ENCODE measurements at places on chromosomes 2 and 18.

DNA sequence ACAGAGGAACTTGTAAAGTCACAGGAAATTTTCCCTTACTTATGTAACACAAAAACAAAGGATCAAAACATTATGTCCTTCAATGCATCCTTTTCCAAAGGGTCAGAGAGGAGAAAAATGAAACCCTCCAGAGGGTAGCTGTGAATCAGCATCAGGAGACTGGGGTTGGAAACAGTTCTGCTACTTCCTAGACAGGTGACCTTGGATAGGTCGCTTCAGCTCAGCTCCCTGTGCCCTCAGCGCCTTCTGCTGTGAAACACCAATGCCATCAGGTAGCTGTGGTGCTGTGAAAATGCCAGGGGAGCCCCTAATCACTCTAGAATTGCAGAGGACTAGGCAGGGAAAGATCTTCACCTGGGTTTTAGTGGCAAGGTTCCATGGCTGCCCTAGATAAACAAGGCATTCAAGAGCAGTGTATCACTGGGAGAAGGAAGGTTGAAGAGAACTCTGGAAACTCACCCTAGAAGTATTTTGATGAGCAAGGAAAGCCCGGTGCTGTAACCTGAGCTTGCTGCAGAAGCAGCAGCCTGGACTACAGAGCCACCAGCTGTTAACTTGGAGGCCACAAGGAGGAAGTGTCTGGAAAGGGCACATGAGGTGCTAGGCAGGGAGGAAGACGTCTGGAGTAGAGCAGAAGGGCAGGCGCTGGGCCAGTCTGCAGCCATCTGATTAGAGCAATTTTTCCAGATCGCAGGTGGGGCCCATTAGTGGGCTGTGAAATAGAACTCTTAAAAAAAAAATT is 100.7 kb upstream of the MCFD2 start:
- DNase-seq: peak; percentile 97

DNA sequence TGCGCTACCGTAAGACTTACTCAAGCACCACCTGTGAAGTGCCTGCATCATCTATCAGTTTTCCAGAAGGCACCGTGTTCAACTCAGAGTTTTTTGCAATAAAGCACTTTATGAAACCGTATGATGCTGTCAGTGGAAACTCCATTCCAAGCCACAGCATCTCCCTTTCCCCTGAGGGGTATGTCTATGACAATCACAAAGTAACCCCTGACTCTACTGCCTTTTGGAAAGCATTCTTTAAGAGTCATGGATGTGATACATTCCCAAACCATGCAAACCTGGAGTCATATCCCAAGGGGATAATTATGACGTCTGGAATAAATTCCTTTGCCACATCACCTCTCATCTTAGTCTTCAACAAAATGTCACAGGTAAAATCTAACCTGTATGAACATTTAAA is 39.2 kb downstream of the UNC50 start:
- no peak for DNase-seq

GRCh38 chr18:38520786-38521185 is 955.2 kb upstream of the CELF4 start:
- peak; percentile 13 for DNase-seq

- no peak for DNase-seq
Observed at GRCh38 chr2:189115126-189115525, 64.4 kb downstream of the COL5A2 start.

DNA sequence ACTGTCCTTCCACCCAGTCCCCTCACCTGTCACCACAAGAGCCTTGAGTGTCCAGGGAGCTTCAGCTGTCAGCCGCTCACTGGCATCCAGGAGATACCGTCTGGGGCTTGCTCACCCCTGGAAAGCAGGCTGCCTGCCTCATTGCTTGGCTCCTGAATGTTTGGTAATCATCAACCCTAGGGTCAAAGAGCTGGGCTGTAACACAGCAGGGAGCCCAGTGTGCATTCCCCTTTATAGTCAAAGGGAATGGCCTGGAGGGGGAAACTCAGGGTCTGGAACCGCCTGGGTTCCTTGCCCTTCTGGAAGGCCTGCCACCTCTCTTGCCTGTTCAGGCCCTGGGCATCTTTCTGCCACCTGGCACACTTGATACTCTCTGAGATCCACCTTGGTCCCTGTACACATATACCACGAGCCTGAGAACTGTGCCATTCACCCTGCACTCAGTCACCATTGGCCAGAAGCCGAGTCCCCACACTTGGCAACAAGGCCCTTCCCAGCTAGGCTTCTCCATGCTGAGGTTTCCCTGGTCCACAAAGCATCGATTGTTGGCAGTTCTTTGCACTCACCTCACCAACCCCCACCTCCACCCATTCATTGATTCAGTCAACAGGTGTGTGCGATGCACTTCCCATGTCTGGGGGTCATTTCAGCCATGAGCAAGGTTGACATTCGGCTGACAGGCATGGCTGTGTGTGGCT is 35.0 kb downstream of the TPRKB start:
- DNase-seq: no peak

DNA sequence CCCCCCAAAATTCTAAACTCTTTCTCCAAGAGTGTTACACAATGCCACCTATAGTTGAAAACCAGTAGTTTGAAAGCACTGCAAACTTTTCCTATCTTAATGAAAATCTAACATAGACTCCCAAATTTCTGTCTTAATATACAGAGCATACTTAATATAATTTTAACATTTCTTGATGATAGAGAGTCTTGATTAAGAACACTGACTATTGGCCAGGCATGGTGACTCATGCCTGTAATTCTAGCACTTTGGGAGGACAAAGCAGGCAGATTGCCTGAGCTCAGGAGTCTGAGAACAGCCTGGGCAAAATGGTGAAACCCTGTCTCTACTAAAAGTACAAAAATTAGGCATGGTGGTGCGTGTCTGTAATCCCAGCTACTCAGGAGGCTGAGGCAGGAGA is 34.2 kb downstream of the ASXL2 start:
- DNase-seq: no peak

GRCh38 chr18:55121397-55122170 is 162.3 kb upstream of the CCDC68 start:
- DNase-seq: no peak
